HEK293T (cell line): ENCODE measurements at places on chromosomes 1 and 21.

DNA sequence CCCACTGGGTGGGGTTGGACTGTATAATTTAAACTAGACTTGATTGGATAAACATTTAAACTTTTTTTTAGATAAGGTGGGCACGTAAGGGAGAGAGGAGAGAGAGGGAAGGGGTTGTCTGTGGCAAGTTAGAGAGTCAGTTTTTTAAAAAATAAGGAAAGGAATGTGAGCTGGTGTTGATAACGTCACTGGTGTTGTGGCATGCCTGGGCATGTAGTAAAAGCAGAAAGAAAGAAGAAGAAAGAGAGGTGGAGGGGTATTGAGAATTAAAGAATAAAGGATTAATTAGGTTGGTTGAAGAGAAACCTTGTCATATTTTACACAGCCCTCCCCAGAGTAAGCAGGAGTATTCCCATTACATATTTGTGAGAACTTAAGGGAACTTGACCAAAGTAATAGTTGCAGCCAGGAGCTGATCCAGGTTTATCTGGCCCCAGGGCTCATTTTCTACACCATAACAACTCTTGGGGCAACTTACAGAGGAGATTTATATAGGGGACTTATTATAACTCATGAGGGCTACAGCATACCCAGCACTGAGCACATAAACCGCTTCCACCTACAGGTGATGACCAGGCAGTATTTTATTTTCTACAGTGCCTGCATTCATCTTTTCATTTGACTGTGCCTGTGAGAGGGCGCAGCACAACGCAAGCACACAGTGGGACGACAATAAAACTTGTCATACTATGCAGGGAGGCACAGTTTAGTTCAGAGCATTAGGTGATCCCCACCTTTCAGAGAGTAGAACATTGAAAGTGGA, 70.2 kb downstream of the CCDC30 start:
- no peak for DNase-seq

GRCh38 chr21:42997053-42997452, 22.7 kb downstream of the PKNOX1 start:
- no peak for DNase-seq

GRCh38 chr21:42607525-42608102, 45.8 kb upstream of the PDE9A start:
- no peak for DNase-seq

DNA sequence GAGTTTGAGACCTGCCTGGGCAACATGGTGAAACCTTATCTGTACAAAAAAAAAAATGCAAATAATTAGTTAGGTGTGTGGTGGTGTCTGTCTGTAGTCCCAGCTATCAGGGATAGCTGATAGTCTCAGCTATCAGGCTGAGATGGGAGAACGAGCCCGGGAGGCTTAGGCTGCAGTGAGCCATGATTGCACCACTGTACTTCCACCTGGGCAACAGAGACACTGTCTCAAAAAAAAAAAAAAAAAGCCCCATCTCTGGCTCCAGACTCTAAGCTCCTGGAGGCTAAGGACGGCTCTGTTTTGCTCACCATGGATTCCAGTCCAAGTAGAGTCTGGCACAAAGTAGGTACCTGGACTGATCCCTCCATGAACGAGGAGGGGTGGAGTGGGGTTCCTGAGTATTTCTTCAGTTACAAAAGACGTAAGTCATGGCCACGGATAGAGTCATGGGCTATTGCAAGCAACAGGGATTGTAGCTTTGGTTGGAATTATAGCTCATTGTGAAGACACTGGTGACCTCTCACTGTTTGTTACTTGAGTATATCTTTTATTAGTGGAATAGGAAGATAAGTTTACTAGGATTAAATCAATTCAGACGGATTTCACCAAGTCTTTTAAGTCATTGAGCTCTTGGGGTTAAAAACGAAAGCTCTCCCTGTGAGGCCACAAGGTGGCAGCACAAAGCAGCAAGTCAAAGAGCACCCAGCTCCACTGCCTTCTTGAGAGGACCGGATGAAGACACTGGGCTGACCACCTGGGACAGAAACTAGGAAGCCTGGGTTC, 35.6 kb upstream of the TMEM61 start:
- DNase-seq, result peak; percentile 91

GRCh38 chr1:46605232-46605631, 1.2 kb upstream of the MKNK1 start:
- DNase-seq, result no peak

DNA sequence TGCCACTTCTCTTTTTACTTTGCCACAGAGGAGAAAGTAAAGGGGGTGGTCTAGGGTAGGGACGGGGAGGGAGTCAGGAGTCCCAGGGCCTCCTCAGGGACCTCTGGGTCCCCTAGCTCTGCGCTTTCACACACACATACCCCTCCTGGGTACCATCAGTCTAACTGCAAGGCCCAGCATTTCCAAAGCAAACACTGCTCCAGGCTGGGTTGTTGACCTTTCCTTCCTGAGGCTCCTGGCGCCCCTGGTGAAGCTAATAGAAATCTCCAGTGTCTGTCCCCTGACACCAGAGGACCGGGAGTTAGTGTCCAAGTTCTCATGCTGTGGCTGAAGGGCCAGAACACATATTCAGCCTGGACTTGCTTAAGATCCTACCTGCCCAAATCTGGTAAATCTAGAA, 3.9 kb downstream of the TMEM63A start:
- DNase-seq, result no peak

DNA sequence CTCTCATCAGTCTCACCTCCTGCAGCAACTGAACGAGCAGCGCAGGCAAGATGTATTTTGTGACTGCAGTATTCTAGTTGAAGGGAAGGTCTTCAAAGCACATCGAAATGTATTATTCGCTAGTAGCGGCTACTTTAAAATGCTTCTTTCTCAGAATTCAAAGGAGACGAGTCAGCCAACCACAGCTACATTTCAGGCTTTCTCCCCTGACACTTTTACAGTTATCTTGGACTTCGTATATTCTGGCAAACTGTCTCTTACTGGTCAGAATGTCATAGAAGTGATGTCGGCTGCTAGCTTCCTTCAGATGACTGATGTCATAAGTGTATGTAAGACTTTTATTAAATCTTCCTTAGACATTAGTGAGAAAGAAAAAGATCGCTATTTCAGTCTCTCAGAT, 53.7 kb downstream of the ZBTB8A start:
- DNase-seq, result no peak

DNA sequence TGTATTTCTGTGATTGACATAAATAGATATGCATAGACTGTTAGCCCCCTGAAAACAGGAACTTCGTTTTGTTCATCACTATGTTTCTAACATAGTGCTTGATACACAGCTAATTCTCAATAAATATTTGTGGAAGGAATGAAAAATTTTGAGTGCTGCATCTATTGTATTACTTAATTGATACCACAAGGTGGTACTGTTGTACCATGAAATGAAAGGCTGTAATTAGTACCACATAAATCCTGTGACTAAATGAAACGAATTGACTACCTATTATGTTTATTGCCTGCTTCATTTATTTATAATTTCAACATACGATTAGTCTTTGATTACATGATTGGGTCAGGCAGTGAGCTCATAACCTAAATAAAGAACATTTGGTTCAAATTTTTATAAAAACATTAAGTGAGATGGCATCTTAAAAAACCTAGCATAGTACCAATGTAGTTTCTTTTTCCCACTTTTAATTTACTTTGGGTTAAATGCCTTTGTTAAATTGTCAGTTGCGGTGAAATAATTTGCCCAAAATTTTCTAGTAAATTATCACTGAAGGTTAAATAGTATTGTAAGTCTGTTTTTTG, 15.0 kb upstream of the TGFB2 start:
- peak; percentile 14 for DNase-seq

GRCh38 chr21:33023574-33024200, 2.0 kb upstream of the OLIG2 start:
- DNase-seq, result no peak

DNA sequence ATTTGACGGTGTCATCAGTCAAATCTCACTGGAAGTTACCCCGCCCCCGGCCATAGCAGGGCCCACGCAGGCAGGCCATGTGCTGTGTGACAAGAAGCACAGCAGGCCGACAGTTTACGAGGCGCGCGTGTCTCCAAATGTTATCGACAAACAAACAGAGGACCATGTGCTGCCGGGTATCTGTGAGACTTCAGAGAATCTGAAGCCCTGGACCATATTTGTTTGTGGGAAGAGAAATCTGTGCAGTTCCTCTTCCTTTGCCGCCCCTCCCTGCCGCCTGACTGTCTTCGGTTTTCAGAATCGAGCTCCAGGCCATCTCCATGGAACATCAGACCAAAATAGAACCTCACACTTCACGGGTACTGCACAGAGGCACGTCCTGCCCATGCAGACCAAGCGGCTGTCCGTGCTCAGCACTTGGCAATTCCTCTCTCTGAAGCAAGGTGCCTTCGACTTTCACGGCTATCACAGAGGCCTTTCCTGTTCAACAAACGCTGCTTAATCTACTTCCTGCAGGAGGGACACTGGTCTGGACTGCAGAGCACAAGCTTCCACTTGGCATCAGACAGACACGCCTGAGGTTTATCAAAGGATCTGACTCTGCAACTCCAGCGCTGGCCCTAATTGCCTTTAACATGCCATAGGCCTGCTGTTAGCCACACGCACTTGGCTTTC, 135.7 kb upstream of the KRTAP19-8 start:
- peak; percentile 50 for DNase-seq

GRCh38 chr1:216014086-216014485, 409.2 kb downstream of the USH2A start:
- no peak for DNase-seq

DNA sequence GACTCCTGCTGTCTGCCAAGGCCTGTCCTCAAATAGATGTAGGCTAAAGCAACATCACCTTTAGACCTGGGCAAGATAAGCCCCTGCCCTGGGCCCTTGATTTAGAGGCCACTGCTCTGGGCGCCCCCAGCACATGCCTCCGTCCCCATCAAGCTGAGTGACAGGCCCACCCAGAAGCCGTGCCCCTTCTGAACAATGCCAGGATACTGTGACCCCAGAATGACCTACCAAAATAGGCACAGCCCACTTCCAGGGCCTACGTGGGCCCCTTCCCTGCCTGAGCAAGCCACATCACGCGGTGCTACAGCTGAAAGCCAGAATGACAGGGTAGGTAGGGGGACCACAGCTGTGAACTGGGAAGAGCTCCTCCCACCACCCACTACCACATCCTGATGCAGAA, 24.7 kb upstream of the BECN2 start:
- DNase-seq, result no peak

GRCh38 chr1:74530892-74531291, 18.5 kb upstream of the LRRC53 start:
- DNase-seq, result no peak

- no peak for DNase-seq
Observed at GRCh38 chr1:5342830-5343229, 649.4 kb downstream of the NPHP4 start.

DNA sequence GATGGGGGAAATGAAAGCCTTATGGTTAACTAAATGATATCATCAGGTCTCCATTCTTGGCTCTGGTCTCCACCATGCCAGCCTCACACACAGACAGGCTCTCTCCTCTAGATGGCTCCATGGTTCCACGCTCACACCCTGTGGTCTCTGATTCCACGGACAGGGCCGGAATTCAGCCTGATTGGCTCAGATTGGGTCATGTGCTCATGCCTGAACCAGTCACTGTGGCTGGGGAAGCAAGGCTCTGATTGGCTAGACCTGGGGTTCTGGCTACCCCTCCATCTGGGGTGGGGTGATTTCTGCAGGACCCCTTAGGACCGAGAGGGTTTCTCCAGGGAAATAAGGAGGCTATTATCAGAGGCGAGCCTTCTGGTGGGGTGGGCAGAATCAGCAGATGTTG, 277.0 kb downstream of the PTPRU start:
- DNase-seq, result peak; percentile 76

DNA sequence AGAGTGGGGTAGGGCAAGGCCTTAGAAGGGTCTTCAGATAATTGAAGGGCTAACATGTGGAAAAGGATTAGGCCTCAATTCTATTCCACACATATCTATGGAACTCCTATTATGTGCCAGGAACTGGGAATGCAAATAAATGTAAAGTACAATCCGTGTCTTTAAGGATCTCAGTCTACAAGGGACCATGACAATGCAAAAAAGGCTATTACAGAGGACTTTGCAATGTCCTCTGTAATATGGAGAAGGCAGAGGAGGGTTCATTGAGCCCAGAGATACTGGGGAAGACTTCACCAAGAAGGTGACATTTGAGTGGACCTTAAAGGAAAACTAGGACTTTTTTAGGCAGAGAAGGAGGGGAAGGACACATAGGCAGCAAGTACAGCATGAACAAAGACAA, 4.5 kb upstream of the SCMH1 start:
- no peak for DNase-seq

- no peak for DNase-seq
Observed at GRCh38 chr1:232966663-232967062, 16.3 kb downstream of the NTPCR start.
